A172 (cell line): ENCODE measurements at places on chromosomes 7 and 10.
A peak's percentile ranks its signal among the peaks of the same experiment; 100 is the strongest.

DNA sequence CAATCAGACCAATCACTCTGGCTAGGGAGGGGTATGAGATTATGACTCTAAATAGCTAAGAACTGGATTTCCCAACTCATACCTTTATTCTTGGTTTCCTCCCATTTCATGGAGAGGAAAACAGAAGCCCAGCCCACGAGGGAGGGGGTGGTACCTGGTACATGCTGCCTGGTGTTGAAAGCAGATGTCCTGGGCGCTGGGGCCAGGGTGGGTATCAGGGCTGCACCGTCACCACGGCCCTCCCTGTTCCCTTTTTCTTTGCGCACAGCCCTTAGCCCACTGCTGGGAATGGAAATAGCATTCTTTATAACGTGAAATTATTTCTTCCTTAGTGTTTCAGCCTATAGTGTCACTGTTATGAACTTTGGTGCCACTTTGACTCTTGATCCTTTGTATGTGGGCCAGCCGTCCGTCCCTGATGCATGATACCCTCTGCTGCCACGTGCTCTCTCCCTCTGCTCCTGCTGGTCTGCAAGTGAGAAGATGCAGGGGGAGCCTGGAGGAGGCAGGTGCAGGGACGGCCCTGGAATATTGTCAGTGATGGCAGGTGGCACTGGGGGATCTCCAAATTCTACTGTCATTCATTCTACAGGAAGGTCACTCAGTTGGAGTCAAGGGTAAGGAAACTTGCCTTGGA lies 158.5 kb downstream of the CDH23 start:
- DNase-seq = no peak

DNA sequence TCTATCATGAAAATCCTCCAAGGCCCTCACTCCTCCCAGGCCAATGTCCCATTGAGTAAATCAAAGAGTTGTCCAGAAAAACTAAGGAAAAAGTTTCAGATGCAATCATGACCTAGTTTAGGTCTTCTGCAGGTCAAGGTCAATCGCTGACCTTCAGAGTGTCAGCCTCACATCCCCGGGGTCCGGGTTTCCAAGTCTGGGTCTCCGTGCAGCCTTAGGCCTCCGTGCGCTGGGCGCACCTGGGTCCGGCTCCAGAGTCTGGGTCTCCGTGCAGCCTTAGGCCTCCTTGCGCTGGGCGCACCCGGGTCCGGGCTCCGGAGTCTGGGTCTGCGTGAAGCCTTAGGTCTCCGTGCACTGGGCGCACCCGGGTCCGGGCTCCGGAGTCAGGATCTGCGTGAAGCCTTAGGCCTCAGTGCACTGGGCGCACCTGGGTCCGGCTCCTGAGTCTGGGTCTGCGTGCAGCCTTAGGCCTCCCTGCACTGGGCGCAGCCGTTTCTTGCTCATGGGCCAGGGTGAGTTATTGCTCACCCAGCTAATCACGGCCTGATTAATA lies 236.2 kb downstream of the TCERG1L start:
- no peak for DNase-seq

- DNase-seq = peak; percentile 46
Observed at GRCh38 chr10:77532068-77532467, 105.5 kb downstream of the KCNMA1 start.

GRCh38 chr10:17848646-17849045 lies 39.5 kb downstream of the MRC1 start:
- DNase-seq = no peak

- DNase-seq = no peak
Observed at GRCh38 chr10:3877211-3878000, 92.4 kb upstream of the KLF6 start.

- DNase-seq = no peak
Observed at GRCh38 chr10:6145166-6145987, 56.5 kb downstream of the RBM17 start.

DNA sequence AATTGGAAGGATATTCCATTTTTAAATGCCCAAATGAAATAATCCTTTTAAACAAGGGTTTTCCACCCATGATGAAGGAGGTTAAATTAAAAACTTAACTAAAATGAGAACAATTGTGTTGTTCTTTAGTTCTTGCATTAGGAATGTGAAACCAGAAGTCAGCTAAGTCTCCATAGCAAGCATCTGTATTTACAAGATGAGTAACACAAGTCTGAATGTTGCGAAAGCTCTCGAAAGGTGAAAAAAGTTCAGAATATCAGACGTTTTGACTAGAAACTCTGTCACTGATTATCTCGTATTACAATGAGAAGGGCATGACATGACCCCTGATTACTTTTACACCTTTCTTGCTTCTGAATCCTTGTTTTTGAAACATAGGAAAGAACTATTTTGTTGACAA lies 149.6 kb downstream of the BICC1 start:
- DNase-seq = peak; percentile 67

GRCh38 chr7:2036786-2037185 lies 196.0 kb downstream of the MAD1L1 start:
- no peak for DNase-seq

DNA sequence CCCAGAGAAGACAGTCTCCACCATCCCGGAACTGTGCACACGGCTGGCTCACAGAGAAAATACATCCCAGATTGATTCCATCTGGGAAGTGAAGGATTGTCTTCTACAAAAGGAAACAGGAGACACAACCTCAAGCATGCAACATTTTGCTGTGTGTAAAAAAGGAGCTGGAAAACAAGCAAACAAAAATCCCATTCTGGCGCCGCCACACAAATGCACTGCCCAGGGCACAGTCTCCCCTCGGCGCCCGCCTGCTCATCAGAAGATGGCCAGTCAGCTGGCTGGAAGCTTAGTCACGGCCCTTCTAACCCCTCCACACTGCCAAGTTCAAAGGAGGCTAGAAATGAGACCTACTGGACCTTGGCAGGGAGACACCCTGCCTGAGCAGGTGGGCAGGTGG lies 14.1 kb upstream of the CYTH3 start:
- DNase-seq = no peak

DNA sequence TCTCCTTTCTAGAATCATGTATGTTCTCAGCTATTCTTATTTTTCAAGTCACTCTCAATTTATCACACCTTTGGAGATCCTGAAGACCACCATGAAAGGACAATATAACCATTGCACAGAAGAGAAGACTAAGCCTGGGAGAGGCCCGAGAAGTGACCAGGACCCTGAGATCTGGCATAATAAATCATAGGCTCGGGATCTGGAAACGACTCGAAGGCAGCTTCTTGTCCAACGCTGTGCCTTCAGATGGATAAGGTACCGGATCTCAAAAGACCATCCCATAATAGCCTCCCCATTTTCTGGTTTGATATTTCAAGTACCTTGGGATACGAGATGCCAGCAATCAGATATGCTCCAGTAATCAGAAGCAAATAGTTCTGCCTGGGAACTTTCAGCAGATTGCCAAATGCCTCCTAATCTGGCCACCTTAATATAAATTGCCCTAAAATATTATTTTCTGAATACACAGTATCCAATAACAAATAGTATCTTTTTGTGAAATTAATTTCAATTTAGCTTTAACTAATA lies 179.2 kb upstream of the ZMIZ1 start:
- DNase-seq = no peak

DNA sequence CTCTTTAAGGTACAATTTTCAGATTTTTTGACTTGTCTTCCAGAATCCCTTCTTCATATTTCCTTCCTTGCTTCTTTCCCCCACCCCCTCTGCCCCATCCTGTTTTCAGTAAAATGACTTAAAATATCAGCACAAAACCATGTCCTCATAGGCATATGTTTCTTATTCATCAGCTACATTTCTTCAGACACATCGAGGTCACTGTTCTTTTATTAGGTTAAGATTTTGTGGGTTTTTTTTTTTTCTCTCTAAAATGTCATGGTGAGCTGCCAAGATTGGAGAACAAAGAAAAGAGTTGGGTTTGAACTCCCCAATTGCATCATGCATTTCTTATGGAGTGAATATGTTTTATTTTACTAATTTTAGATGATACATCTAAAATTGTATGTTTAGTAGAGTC lies 35.8 kb downstream of the LAMB4 start:
- no peak for DNase-seq

DNA sequence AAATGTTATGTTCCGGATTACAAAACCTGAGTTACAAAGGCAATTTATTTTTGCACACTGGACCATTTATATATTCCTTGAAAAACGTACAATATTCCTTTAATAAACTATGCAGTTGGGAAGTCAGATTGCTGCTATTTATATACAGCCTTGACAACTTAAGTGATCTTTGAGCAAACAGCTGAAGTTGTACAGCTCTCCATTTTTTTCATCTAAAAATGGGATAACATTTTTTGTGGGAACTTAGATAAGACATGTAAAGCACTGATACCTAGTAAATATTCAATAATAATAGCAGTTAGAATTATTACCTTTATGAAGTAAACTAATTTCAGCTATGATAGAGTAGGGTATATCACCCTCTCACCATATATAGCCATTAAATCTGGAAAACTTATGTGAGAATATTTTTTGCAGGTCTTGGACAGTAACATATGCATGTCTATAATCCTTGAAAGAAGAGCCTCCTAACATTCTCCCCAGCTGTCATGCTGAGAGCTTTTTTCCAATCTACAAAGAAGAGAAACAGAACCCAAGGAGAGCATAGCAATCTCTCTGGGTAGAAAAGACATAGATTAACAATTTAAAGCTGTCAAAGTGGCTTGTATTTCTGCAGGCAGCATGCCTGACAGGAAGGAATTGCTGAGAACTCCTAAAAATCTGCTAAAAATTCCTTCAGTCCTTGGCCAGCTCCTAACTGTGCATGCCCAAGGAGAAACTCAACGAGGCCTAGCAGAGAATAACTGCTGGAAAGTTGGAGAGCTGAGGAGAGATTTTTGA lies 326.0 kb downstream of the CRPPA start:
- DNase-seq = no peak

GRCh38 chr7:46133072-46133471 lies 212.0 kb upstream of the IGFBP3 start:
- no peak for DNase-seq

DNA sequence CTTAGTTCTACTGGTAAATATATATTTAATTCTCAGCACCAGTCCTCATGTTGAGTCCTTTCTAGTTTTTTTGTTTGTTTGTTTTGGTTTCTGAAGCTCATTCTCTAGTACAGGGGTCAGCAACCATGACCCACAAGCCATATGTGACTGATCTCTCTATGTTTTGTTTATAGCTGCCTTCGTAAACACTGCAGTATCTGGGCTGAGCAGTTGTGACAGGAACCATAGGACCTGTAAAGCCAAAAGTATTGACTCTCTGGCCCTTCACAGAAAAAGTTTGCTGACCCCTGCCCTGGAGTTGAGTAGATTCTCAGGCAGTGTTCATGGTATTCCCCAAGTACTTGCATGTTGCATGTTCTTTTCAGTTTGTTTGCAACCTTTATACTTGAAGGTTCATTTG lies 20.8 kb downstream of the NET1 start:
- DNase-seq = no peak

DNA sequence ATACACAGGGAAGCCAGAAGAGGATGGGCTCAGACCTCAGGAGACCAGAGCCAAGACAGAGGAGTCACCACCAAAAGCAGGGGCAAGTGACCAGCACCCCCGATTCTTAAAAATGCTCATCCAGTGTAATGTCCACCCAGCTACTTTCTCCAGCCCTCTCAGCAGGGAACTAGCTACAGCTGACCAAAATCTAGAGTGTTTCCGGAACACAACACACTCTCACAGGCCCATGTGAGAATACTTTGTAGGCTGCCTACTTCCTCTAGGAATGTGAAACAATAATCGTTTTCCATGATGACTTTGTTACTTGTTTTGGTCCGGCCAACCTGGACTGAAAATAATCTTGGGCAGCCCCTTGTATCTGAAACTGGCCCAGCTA lies 14.5 kb downstream of the PSAP start:
- DNase-seq = peak; percentile 10

GRCh38 chr10:72218726-72219125 lies 2.6 kb upstream of the ASCC1 start:
- no peak for DNase-seq

DNA sequence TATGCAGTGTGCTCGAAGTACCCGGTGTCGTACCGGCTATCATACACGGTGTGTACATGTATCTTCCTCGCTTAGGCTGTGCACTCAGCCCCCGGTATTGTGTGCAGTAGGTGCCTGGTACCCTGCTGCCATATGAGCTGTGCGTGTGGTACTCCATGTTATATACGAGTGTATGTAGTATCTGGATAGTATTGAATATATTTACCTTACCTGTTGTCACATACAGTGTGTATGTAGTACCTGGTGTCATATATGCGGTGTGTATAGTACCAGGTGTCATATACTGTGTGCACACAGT lies 1.2 kb downstream of the ZMYND11 start:
- no peak for DNase-seq

GRCh38 chr7:1298931-1299885 lies 66.5 kb downstream of the UNCX start:
- DNase-seq = no peak

GRCh38 chr10:15775513-15775912 lies 55.8 kb upstream of the ITGA8 start:
- DNase-seq = peak; percentile 38

GRCh38 chr7:95592570-95592969 lies 3.7 kb downstream of the PDK4 start:
- DNase-seq = no peak
